ENCODE measurements at places on chromosomes 2 and 18. TPM values are rescaled to one million over a fixed set of nuclear protein-coding genes. Genes with fewer than 3 reads are reported as not detected.

DNA sequence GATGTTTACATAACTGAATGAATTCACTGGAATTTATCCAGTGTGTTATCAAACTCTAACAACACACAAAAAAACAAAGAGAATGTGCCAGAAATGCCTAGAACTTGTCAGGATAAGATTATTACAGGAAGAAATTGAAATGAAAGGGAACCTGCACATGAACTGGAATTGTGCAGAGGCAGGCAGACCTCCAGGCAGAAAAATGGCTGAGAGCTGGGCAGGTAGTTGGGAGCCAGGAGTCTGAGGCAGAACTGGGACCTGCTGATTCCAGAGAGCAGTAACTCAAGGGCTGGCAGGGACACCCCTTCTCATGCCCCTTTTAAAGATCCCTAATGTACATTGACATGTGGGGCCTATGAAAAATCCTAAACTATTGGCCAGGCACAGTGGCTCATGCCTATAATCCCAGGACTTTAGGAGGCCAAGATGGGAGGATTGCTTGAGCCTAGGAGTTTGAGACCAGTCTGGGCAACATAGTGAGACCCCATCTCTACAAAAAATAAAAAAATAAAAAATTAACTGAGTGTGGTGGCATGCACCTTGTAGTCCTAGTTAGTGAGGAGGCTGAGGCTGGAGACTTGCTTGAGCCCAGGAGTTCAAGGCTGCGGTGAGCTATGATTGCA lies 674 bp upstream of the SP110 start:
- peaks cover 14% of the 10 kb centered on the region for H3K36me3 ChIP-seq
- DNase-seq, result no peak
- peak overlapping the region; percentile 96 for H3K27ac ChIP-seq
- peaks cover 83% of the 10 kb centered on the region for H3K4me1 ChIP-seq

DNA sequence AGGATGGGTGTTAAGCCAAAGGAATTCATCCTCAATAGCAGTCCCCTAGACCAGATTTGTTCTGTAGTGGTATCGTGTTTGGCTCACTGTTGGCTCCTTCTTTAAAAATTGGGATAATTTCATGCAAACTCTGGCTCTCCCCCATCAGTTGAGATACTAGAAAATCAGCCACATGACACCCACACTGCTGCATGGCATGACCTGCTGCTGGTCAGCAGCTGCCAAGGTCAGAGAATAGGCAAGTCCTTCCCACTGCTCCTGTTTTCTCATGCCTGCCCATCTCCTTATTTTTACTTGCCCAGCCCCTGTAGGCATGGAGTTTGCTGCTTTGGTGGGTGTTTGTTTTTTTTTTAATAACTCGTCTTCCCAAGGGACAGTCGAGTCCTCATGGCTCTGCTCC lies 1.0 kb upstream of the SNRNP200 start:
- no peak for DNase-seq
- H3K27ac ChIP-seq, result peak overlapping the region; percentile 64
- H3K4me1 ChIP-seq, result peaks cover 61% of the 10 kb centered on the region
- H3K36me3 ChIP-seq, result peaks cover 33% of the 10 kb centered on the region

Gene C2orf78
- total RNA-seq, result not detected

DNA sequence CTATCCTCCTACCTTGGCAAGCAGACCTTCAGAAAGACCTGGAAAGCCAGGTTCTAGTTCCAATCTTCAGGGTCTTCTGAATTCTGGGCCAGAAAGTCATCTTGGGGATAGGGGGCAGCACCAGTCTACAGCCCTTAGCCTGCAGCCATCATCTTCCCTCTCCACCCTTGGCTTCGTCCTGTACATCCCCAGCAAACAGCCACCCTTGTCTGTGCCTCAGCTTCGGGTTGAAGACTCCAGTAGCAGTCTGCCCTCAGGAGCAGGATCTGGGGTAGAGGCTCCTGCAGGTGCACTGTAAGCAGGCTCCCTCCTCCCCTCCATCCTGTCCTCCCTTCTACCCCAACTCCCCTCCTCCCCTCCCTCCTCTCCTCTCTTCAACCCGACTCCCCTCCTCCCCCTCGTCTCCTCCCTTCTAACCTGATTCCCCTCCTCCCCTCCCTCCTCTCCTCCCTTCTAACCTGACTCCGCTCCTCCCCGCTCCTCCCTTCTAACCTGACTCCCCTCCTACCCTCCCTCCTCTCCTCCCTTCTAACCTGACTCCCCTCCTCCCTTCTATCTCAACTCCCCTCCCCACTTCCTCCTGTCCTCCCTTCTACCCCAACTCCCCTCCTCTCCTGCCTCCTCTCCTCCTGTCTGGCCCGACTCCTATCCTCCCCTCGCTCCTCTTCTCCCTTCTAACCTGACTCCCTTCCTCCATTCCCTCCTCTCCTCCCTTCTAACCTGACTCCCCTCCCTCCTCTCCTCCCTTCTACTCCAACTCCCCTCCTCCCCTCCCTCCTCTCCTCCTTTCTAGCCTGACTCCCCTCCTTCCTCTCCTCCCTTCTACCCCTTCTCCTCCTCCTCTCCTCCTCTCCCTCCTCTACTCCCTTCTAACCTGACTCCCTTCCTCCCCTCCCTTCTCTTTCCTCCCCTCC lies 90.1 kb upstream of the SMAD2 start:
- peaks cover 36% of the 10 kb centered on the region for H3K4me1 ChIP-seq
- no peak for DNase-seq
- H3K36me3 ChIP-seq, result no peaks in the 10 kb centered on the region
- no peak overlapping the region for H3K4me3 ChIP-seq
- no peaks in the 10 kb centered on the region for H3K27me3 ChIP-seq

Gene PSMD14
- total RNA-seq, result 36.6 TPM

Gene RPL31
- 1,551 TPM for total RNA-seq

GRCh38 chr2:119402645-119403560 lies 28.8 kb upstream of the TMEM37 start:
- no peak overlapping the region for H3K4me3 ChIP-seq
- DNase-seq, result no peak
- H3K27ac ChIP-seq, result no peak overlapping the region
- peaks cover 8% of the 10 kb centered on the region for H3K27me3 ChIP-seq

Gene C2orf80
- not detected for total RNA-seq

Gene UGT1A10
- not detected for total RNA-seq

DNA sequence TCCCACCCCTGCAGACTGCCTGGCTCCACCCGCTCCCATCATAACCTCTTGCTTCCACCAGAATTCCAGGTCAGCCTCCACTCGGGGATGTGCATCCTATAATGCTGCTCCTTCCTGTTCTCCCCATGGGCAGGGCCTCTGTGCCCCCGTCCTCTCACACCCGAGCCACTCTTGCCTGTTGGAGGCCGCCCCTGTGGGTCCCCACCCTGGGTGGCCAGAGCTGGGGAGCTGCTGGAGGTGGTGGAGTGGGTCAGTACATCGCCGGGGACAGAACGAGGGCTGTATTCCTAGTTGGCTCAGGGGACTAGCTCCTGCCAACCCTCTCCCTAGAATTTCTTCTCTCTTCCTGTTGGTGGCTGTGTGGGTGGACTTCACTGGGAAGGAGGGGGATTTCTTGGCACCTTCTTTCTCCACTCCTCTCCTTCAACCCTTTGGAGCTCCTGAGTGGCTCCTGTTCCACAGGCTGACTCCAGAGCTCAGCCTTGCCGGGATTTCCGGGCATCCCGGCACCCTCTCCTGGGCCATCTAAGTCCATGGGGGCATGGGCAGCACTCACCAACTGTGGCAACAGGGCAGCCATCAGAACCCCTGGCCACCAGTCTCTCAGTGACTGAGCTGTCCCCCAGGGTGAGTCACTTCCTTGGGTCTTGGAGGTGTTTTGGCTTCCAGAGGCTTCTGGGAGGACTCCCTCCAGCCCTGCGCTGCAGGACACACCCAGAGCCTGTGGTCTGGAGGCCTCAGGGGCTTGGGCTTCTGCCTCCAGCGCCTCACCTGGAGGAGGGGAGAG lies 88.2 kb upstream of the MCFD2 start:
- H3K4me1 ChIP-seq, result peaks cover 38% of the 10 kb centered on the region
- no peaks in the 10 kb centered on the region for H3K27me3 ChIP-seq
- peaks cover 35% of the 10 kb centered on the region for H3K36me3 ChIP-seq
- H3K4me3 ChIP-seq, result no peak overlapping the region
- DNase-seq, result no peak

- no peaks in the 10 kb centered on the region for H3K27me3 ChIP-seq
- no peaks in the 10 kb centered on the region for H3K4me1 ChIP-seq
- no peak overlapping the region for H3K4me3 ChIP-seq
- H3K27ac ChIP-seq, result no peak overlapping the region
- no peak for DNase-seq
Observed at GRCh38 chr2:170163411-170164065, 14.4 kb upstream of the MYO3B start.

GRCh38 chr2:74089816-74090745 lies 57.6 kb downstream of the BOLA3 start:
- no peak overlapping the region for H3K4me3 ChIP-seq
- H3K27ac ChIP-seq, result no peak overlapping the region
- H3K27me3 ChIP-seq, result no peaks in the 10 kb centered on the region
- H3K36me3 ChIP-seq, result peaks cover 62% of the 10 kb centered on the region
- no peak for DNase-seq

Gene DSC2
- 11.8 TPM for total RNA-seq

- peaks cover 23% of the 10 kb centered on the region for H3K4me1 ChIP-seq
- H3K27me3 ChIP-seq, result no peaks in the 10 kb centered on the region
- H3K27ac ChIP-seq, result peak overlapping the region; percentile 55
- peak; percentile 36 for DNase-seq
- H3K4me3 ChIP-seq, result no peak overlapping the region
- H3K36me3 ChIP-seq, result peaks cover 6% of the 10 kb centered on the region
Observed at GRCh38 chr18:11857177-11857887, 6.1 kb downstream of the CHMP1B start.

Gene KYNU
- total RNA-seq, result 21.4 TPM

DNA sequence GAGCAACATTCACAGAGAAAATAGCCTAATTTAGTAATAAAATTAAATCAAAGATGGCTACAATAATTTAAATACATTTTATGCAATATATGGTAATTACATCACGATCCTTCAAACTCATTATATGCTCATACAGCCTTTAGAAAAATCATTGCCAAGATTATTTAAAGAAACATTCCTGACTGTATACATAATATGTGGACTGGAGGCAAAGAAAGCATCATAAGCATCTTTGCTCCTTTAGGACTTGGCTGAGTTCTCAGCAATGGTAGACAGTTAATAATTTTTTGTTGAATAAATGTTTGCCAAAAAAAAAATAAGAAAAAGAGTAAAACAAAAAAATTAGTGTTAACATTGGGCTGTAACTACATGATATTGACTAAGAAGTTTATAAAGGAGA lies 26.9 kb downstream of the NCKAP5 start:
- DNase-seq, result no peak
- H3K36me3 ChIP-seq, result no peaks in the 10 kb centered on the region
- no peak overlapping the region for H3K27ac ChIP-seq
- no peaks in the 10 kb centered on the region for H3K4me1 ChIP-seq

Gene RIT2
- not detected for total RNA-seq

DNA sequence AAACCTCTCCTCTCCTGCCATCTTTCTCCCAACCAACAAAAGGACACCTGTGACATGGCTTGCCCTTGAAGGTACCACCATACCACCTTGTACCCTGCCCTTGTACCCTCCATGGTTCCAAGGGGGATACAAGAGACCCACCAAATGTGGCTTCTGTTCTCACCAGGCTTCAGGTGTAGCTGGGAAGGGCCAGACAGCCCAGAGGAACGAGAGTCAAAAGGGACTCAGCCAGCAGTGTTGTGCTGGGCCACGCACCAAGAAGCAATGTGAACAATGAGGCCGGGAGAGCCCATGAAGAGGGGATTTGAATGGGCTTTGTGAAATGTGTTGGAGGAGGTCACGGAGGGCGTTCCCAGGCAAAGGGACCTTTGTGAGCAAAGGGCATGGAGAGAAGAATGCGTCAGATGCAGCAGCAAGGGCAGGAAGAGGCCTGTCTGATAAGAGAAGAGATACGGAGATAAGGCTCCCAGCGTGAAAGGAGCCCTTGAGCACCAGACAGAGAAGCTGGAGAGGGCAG lies 48.6 kb downstream of the PLB1 start:
- no peak overlapping the region for H3K27ac ChIP-seq
- H3K4me1 ChIP-seq, result no peaks in the 10 kb centered on the region
- no peaks in the 10 kb centered on the region for H3K27me3 ChIP-seq
- no peaks in the 10 kb centered on the region for H3K36me3 ChIP-seq

Gene EML6
- total RNA-seq, result 7.9 TPM

- H3K27me3 ChIP-seq, result no peaks in the 10 kb centered on the region
- no peaks in the 10 kb centered on the region for H3K36me3 ChIP-seq
- DNase-seq, result no peak
- H3K27ac ChIP-seq, result no peak overlapping the region
- H3K4me1 ChIP-seq, result no peaks in the 10 kb centered on the region
- no peak overlapping the region for H3K4me3 ChIP-seq
Observed at GRCh38 chr18:26453386-26453901, 94.9 kb downstream of the KCTD1 start.

DNA sequence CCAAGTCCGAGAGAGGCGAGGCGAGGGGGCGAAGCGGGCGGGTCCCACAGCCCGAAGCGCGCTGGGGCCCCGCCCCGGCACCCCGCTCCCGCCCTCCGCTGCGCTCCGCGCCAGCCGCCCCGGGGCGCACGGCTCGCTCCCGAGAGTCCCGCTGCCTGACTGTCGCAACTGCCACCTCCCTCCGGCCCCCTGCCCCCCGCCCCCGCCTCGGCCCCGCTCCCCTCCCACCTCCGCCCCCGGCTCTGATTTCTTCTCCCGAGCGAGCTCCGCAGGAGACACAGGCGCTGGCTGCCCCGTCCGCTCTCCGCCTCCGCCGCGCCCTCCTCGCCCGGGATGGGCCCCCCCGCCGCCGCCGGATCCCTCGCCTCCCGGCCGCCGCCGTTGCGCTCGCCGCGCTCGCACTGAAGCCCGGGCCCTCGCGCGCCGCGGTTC lies at the start of gene WNT6:
Gene WNT6 (plus strand): TSS at position 250 of the 432 bp plus-strand sequence. CDS start 233 bp downstream, outside the sequence.
- no peak within 1 kb of the TSS for H3K27ac ChIP-seq
- H3K4me1 ChIP-seq, result peaks cover 53% of the 10 kb centered on the region
- peak within 1 kb of the TSS; percentile 46 for H3K4me3 ChIP-seq
- H3K36me3 ChIP-seq, result no peaks in the 10 kb centered on the region
- no peak for DNase-seq
- peaks cover 100% of the 10 kb centered on the region for H3K27me3 ChIP-seq

GRCh38 chr2:67694445-67694844 lies 297.3 kb downstream of the ETAA1 start:
- H3K4me1 ChIP-seq, result no peaks in the 10 kb centered on the region
- no peaks in the 10 kb centered on the region for H3K27me3 ChIP-seq
- H3K36me3 ChIP-seq, result no peaks in the 10 kb centered on the region
- DNase-seq, result no peak

All from spleen (tissue), 13 donors.